Fibroblast of mammary gland (primary cell): ENCODE measurements at places on chromosomes 12 and 14.

DNA sequence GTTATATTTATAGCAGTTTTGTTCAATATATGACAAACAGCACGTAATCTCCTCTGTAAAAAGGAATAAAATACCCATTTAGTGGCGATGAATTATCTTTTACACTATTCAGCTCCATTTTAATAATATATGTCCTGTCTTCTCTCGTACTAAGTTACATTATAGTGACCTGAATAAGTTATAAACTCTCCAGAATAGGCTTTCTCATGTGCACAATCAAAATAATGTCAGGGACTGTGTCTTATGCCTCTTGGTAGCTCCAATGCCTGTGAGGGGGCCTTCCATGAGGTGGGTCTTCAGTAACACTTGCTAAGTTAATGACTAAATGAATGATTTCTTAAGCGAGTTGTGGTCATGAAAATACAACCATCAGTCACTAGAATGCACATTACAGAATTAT is 150.9 kb downstream of the MDGA2 start:
- no peak for DNase-seq

- no peak for DNase-seq
Measured at GRCh38 chr12:9072481-9073038, 43.2 kb downstream of the A2M start.

GRCh38 chr14:64830961-64831360 is 48.7 kb downstream of the SPTB start:
- DNase-seq, result no peak

DNA sequence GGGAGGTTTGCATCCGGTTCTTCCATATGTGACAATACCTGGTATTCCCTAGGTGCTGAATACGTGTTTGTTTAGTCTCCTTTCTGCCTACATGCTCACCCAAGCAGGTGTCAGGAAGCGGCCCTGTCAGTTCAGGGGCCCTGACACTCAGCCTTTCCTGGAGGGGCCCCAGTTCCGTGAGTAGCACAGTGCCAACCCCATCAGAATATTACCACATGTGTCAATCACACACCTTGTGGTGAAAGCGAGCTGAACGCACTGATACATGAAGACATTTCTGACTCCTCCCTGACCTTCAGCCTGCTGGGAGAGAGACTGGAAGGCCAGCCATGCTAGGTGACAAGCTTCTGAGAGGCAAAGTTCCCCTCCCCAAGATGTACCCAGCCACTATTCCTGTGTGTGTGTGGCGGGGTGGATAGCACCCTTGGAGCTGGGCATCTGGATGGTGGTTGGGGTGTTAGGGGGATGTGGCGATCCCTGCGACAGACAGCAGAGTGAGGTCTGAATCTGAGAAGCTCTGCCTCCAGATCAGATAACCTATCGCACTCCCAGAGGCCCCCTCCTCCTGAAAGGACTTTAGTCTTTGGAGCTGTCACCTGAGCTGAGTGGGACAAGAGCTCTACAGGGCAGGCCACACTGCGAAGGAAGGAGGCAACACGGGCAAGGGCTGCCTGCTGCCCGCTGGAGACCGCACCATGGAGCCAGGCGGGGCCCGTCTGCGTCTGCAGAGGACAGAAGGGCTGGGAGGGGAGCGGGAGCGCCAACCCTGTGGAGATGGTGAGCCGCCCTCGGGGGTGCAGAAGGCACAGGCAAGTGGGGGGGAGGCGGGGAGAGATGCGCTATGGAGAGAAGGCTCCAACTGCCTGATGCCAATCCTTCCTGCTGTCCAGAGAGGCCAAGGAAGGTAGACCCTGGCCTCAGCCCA is at the start of gene SOAT2:
SOAT2 (plus strand) TSS at position 604 of the 925 bp plus-strand sequence; CDS start at position 696, 92 bp downstream.
- DNase-seq, result no peak

- peak; percentile 49 for DNase-seq
Measured at GRCh38 chr12:106345746-106346145, 11.8 kb upstream of the POLR3B start.

GRCh38 chr12:117685110-117685926 is 283.5 kb downstream of the KSR2 start:
- peak; percentile 95 for DNase-seq

DNA sequence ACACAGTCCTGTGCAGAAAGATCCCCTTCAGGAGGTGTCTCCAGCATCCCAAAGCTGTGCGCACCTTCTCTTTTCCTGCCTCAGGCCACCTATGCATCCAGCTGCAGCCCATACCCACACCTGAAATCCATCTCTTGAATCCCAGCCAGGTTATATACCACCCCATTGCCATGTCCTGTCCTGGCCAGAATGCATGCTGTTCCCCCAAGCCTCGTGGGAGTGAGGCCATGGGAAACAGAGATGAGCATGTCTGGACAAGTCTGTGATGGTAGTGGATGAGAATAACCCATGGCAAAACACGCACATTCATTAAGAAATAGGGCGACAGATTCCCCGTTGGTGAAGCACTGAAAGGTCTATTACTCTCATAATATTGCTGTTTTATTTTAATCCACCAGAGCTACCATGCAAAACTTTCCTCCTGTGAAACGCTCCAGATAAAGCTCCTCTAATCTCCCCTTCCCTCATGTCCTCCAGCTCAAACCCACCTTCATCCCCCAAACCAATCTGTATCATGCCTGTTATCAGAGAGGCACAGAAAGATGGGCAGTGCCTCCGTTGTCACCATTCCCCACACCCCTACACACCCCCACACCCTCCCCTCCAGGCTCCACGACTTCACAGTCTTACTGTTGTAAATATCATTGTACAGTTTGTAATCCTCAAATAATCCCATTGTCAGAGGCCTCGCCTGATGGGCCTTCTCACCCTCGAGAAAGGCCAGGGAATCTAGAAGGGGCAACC is 97.5 kb upstream of the FKBP4 start:
- DNase-seq, result no peak

- DNase-seq, result peak; percentile 83
Measured at GRCh38 chr12:96047229-96048211, 12.1 kb upstream of the LTA4H start.

DNA sequence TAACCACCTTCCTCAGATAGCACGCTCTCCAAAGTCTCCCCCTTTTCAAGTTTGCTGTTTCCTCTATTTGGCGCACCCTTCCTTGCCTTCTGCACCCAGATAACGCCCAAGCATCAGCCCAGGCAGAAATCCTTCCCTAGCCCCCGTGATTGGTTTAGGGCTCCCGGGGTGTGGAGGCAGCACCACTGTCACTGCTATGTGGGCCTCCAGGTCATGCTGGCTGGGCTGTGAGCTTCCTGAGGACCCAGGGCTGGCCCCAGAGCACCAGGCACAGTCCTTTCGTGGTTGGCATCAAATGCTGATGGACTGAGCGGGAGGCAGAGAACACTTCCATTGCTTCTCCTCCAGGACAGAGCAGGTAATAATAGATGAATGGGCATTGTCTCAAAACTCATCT is 311.4 kb downstream of the BCL11B start:
- DNase-seq, result no peak

- DNase-seq, result peak; percentile 51
Measured at GRCh38 chr12:68240975-68241374, 12.4 kb downstream of the IL22 start.

DNA sequence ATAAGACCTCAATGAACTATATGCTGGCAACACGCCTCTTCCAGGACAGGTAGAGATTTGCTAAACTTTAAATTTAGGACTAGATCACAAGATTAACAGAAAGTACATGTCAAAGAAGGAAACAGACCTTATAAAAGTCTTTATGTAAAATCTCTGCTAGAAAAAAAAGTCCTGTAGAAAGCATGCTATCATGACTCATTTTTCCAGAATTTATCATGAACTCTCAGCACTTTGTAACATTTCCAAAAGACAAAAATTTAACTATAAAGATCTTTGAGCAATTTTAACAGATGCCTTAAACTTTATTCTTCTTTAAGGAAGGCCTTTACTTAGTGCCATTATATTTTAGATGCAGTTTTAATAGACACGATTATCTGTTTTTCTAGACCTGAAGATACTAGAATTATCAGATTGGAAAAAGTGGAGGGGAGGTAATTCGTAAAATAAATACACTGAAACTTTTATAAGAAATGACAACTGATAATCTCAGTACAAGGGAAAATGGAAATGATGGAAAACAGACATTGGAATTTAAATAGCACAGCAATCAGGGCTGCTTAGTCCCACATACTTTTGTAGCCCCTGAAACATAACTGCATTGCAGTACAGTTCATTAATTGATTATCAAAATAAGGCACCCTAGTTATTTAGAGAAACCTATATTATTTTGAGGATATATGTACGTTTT is 92.0 kb downstream of the TTLL5 start:
- peak; percentile 30 for DNase-seq

DNA sequence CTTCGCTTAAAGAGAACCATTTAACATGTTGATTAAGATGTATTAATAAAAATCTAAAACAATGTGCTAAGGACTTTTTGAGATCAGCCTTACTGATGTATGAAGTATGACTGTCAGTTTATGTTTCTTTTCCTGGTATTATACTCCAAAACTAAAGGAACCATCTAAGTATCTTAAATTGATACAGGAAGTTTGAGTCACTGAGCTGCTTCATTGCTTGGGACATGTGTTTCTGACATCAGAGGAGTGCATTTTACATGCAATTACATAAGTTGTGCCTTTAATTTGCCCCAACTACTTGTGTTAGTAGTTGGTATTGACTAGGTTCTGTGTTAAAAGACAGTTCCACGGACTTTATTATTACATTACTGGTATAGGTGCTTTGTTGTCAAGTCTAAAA is 50.9 kb downstream of the PROX2 start:
- peak; percentile 74 for DNase-seq

DNA sequence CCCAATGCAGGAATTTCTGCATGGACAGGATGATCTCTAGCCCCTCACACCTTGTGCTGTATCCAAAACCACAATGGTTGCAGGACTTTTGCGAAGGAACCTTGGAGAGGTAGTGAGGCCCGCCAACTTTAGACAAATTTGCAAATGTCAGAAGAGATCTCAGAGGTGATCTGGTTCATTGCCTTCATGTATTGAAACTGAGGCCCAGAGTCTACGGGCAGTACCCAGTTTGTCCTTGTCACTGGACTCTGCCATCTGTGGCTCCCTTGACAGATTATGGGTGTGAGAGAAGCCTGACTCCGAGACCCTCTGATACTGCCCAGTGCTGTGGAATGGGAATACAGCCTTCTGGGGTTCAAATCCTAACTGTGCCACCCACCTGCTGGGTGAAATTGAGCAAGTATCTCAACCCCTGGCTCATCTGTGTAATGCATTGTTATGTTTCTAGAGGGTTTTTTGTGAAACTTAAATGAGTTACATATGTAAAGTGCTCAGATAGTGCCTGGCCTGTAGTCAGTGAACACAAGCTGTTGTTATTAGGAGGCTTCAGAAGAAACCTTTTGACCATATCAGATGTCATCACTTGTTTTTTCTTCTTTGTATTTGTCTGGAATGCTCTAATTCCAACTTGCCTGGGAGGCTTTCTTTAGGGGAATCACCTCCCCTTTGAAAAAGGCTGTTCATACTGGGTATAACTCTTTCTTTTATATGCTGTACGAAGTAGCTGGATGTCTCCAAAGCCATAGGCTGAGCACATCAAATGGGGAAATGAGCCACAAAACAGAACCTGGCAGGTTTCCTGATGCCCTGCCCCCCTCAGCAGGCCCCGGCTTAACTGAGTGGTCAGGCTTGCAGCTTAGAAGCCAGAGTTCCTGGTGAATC is 71.4 kb upstream of the SRSF5 start:
- DNase-seq, result no peak

DNA sequence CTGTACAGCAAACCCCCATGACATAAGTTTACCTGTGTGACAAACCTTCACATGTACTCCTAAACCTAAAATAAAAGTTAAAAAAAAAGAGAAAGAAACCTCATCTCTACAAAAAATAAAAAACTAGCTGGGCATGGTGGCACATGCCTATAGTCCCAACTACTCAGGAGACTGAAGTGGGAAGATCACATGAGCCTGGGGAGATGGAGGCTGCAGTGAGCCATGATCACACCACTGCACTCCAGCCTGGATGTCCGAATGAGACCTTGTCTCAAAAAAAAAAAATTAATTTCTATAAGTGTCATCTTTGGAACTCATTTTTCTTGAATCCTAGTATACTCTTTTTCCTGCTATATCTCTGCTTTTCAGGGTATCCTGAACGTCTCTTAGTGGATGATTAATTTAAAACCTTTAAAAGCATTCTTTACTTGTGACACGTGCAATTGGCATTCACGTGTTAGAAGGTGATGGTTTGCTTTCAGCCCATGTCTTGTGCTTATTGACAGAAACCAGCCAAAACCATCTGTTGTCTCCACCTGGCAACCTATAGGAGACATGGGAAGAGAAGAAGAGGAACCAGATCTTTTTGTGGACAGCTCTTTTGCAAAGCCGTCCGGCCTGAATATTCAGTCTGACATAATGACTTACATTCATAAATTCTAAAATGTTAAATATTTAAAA is 30.6 kb upstream of the PPFIBP1 start:
- DNase-seq, result no peak

GRCh38 chr14:70585231-70585630 is 15.2 kb downstream of the MED6 start:
- peak; percentile 18 for DNase-seq

DNA sequence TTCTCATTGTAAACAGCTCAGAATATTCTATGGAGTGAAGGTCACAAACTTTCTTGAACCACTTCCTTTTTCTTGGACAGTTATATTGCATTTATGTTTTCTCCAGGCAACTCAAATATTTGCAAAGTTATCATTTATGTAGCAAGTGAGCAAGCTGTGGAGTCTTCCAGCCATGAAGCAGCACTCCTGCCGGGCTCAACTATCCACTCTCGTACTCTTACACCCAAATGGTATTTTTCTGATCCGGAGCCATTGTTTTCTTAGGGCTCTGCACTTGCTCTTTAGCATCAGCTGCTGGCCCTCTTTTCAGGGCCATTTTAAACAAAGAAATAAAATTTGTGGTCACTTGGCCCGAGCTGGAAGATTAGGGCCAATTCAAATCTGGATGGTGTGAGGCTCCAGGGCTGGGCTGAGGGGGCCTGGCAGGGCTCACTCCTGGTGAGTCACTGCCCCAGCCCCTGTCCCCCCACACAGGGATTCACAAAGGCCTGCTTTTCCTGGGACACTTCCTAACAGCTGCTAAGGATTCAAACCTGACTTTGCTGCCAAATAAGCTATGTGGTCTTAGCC is 19.7 kb downstream of the SYNE3 start:
- peak; percentile 77 for DNase-seq

GRCh38 chr12:2690348-2691005 is 104.3 kb upstream of the FKBP4 start:
- no peak for DNase-seq

DNA sequence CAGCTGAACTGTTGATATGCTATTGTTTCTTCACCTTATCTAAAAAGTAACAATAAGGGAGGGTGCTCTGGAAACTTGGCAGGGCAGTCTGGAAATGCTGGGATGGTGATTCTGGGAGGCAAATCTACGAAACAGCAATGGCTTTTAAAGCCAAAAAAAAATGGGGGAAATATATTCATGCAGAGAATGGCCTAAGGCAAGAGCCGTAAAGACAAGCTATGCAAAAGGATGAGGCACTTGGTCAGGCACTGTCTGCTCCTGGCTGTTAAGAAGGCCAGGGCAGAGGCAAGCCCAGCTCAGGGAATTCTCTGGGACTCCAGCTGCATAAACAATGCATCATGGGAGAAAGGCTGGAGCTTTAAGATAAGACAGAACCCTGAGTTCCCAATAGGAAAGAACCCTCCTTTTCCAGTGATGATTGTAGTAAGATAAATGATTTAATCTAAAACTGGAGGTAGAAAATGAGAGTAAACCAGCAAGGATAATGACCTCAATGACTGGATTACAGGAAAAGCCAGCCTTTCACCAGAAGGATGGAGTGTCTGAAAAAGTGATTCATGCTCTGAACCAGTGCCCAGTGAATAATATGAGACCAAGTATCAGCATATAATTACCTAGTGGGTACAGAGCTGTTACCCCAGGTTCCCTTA is 46.0 kb downstream of the ITPR2 start:
- DNase-seq, result peak; percentile 87

GRCh38 chr12:100794441-100795173 is at the start of gene ANO4:
TSS of gene ANO4 (plus strand) at chr12:100794776. CDS start at chr12:100901786, 107,010 bp downstream.
- no peak for DNase-seq

- no peak for DNase-seq
Measured at GRCh38 chr12:25083211-25083610, 111.7 kb downstream of the DNAI7 start.
